ENCODE measurements at places on chromosomes 4 and X. TPM values are rescaled to one million over a fixed set of nuclear protein-coding genes. Genes with fewer than 3 reads are reported as not detected.

NUP62CL gene
- polyA plus RNA-seq = 2.0 TPM

- H3K27me3 ChIP-seq = no peaks in the 10 kb centered on the region
- H3K4me3 ChIP-seq = no peak overlapping the region
- H3K27ac ChIP-seq = no peak overlapping the region
- no peak for DNase-seq
- H3K36me3 ChIP-seq = no peaks in the 10 kb centered on the region
- H3K4me1 ChIP-seq = no peaks in the 10 kb centered on the region
These were observed 146.1 kb downstream of the RBM46 start for GRCh38 chr4:154927126-154927680.

DNA sequence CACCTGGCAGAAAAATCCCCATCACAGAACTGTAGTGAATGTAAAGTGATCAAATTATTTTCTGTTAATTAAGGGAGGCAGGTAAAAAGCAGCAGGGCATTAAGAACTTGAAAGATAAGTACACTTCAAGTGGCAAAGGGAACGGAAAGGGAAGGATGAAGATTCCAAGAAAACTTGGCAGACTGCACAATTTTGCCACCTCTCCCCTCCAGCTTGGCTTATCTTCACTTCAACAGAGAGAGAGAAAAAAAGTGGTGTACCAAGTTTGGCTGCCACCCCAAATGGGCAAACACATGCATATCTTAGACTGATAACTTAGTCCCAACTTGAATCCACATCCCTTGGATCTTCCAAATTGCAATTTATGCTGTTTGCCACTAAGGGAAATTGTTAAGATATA is 598.1 kb upstream of the ACTRT1 start:
- no peak overlapping the region for H3K27ac ChIP-seq
- H3K27me3 ChIP-seq = no peaks in the 10 kb centered on the region
- no peak overlapping the region for H3K4me3 ChIP-seq
- H3K36me3 ChIP-seq = no peaks in the 10 kb centered on the region
- H3K4me1 ChIP-seq = no peaks in the 10 kb centered on the region

LPAR4 gene
- polyA plus RNA-seq = not detected

DNA sequence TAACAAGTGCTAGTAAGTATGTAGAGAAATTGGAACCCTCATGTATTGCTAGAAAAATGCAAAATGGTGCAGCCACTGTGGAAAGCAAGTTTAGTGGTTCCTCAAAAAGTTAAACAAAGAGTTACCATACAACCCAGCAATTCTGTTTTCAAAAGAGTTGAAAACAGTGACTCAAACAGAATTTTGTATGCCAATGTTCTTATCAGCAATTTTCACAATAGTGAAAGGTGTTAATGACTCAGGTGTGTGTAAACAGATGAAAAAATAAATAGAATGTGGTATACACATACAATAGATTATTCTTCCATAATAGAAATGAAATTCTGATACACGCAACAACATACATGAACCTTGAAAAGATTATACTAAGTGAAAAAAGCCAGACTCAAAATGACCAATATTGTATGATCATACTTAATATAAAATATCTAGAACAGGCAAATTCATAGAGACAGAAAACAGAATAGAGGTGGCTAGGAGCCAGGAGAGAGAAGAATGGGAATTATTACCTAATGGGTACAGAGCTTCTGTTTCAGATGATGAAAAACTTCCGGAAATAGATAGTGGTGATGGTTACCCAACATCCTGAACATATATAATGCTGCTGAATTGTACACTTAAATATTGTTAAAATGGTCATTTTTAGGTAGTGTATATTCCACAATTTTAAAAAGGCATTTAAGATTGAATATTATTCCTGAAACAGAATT is 51.6 kb downstream of the WDFY3 start:
- H3K36me3 ChIP-seq = no peaks in the 10 kb centered on the region
- no peak overlapping the region for H3K27ac ChIP-seq
- no peaks in the 10 kb centered on the region for H3K4me1 ChIP-seq
- no peaks in the 10 kb centered on the region for H3K27me3 ChIP-seq

GPC3 gene
- not detected for polyA plus RNA-seq

DNA sequence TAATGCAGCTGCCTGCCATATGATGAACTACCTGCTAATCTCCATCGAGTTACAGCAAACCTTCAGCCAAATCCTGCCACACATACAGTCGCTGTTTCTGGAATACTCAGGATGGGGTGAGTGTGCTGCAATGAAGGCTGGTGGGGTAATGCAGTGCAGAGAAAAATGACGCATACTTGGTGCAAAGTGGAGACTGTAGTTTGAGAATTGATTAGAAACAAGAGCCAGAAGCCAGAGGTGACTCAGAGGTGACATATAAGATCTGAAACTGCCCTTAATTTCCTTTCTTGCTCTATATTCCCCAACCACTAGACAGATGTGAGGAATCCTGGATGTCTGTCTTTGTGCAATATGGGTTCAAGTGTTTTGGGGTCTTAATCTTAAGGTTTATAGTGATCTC is 22.0 kb downstream of the C4orf54 start:
- DNase-seq = no peak
- no peaks in the 10 kb centered on the region for H3K4me1 ChIP-seq
- H3K27ac ChIP-seq = no peak overlapping the region
- no peak overlapping the region for H3K4me3 ChIP-seq
- H3K27me3 ChIP-seq = no peaks in the 10 kb centered on the region
- H3K36me3 ChIP-seq = no peaks in the 10 kb centered on the region

SPANXD gene
- not detected for polyA plus RNA-seq

DNA sequence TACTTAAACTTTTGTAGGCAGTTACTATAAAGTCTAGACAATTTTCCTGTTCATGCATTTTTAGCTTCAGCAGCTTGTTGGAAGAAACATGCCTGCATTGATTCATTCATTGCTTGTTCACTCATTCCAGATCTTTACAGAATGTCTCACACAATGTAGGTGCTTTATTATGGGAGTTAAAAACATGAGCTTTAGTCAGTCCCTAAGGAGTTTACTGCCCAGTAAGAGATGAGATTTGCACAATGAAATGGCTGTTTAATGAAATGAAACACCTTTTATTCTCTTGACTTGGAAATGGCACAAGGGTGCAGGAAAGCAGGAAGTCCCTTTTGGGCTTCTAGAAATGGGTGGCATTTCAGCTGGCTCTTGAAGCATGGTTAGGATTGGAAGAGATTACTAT is 2.9 kb downstream of the NOCT start:
- no peak overlapping the region for H3K27ac ChIP-seq
- H3K27me3 ChIP-seq = no peaks in the 10 kb centered on the region
- no peak overlapping the region for H3K4me3 ChIP-seq
- no peaks in the 10 kb centered on the region for H3K36me3 ChIP-seq
- no peak for DNase-seq

DNA sequence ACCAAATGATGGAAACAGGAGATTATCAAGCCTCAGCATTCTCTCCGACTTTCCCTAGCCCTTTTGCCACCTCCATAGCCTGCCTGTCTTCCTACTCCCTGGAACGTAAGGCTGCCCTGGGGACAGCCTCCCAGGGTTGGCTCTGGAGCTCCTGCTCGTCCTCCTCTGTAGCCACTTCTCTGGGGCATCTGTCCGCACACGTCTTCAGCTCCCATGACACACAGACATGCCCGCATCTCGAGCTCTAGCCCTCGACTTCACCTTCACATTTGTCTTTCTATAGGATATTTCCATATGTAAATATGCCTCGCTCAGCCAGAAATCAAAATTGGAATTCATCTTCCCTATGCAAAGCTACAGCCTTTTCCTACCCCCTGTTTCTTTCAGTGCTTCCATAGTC is 67.7 kb downstream of the TSC22D3 start:
- no peak for DNase-seq
- peaks cover 28% of the 10 kb centered on the region for H3K4me1 ChIP-seq
- H3K27ac ChIP-seq = no peak overlapping the region
- H3K27me3 ChIP-seq = no peaks in the 10 kb centered on the region

SLC34A2 gene
- polyA plus RNA-seq = not detected

Data from CD8-positive, alpha-beta memory T cell (primary cell).